DMS153 (cell line): ENCODE measurements at places on chromosomes 13 and 19.

DNA sequence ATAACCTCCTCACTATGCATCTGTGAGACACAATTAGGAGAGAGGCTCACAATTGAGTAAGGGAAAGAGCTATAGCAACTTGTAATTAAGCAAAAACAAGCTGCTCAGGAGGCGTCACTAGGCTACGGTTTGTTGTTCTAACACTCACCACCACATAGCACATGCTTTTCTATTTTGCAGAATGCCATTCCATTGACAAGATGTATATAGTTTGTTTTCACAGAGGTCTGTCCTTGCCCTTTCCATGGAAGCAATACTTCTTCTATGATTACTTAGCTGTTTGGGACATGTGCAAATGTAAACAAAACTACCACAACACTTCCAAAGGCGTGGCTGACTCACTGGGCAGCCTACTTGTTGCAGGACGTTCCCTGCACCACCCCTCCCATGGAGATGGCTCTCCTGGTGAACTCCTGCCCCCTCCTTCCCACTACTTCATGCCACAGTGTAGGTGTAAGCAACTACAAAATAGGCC is 33.9 kb upstream of the FAM216B start:
- peak; percentile 85 for DNase-seq

DNA sequence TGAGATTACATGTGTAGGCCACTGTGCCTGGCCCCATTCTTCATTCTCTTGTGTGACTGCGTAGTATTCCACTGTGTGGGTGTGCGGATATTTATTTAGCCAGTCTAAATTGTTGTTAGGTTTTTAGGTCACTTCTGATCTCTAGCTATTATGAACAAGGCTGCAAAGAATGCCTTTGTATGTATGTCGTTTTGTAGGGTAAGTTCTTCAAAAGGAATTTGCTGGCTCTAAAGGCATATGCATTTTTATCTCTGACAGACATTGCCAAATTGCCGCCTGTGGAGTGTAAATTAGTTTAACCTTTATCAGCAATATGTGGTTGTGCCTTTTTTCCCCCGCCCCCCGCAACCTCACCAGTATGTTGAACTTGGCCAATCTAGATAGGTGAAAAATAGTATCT is 30.3 kb upstream of the EHD2 start:
- DNase-seq: no peak

DNA sequence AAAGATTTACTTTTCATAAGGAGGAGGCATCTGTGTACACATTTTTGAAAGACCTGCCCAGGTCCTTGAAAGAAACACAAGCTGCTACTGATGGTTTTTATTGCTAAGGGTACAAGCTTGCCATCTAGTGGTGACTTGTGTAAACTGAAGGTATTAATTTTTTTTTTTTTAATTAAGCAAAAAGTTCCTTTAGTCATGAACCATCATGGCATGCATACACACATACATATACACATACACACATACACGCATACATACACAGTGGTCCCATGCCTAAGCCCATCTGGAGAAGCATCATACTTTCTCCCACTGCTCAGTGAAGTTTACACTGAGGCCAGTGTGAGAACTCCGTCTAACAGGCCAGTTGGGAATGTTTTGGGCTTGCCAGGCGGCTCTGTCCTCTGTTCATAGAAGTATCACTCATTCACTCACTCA is 312.5 kb downstream of the DCLK1 start:
- DNase-seq: peak; percentile 27

DNA sequence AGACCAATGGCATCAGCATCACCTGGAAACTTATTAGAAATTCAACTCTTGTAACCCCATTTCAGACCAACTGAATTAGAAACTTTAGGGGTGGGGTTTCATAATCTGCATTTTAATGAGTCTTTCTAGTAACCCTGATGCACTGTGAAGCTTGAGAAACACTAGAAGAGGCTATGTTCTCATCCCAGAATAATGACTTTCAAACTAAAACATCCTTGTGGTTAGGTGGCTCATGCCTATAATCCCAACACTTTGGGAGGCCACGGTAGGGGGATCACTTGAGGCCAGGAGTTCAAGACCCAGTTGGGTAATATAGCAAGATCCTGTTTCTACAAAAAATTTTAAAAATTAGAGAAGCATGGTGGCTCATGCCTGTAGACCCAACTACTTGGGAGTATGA is 402.4 kb downstream of the DLEU7 start:
- DNase-seq: no peak

DNA sequence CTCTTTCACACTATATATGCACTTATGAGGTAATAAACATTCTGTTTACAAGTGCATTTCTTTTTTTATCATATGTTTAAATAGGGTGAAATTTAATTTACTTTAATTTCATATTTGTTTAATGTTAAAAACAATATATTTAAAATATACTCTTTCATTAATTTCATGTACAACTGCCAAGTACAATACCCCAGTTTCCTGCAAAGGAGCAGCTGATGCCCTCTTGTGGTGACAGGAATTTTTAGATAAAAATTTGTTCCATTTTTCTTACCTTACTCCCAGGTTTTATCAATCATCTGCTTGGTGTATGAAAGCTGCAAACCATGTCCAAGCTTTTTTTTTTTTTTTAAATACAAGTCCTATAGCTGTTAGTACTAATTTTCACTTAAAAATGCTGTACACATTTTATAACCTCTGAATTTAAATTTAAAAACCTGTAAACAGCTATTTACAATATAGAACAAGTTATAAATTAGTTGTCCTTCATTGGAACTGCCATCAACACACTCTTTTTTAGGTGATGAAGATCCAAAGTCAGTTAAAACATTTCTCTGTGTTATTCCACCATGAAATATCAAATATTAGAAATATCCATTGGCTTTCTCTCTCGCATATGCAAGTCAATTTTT is 4.9 kb downstream of the PCDH20 start:
- DNase-seq: peak; percentile 1
